PC-3 (cell line): ENCODE measurements at places on chromosomes 13 and 19. TPM values are rescaled to one million over a fixed set of nuclear protein-coding genes. Genes with fewer than 3 reads are reported as not detected.

FFAR3 gene
- total RNA-seq: not detected in 2 replicates

DNA sequence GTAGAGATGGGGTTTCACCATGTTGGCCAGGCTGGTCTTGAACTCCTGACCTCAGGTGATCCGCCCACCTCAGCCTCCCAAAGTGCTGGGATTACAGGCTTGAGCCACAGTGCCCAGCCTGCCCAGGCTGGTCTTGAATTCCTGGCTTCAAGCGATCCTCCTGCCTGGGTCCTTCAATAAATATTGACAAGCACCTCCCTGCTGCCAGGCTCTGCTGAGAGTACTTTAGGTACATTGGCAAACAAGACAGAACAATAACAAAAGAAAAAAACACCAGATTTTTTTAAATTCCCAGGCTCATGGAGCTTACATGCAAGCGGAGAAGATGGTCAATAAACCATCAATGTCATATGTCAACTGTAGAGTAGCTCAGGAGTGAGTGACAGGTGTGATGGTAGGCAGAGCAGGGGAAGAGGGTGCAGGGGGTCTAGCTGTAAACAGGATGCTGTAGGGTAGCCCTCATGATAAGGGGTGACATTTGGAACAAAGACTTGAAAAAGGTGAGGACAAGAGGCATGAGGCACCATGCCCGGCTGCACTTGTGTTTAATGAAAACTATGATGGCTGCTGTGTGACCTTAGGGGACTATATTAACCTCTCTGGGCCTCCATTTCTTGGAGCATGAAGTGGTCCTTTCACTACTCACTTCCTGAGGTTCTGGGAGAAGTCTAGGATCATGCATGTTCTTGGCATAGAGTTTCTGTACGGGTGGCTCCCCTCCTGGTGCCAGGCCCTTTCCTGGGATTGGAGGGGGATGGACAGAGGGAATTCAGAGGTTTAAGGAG is 19.6 kb downstream of the SULT2B1 start:
- peaks cover 10% of the 10 kb centered on the region for H3K4me1 ChIP-seq
- H3K4me3 ChIP-seq: no peak overlapping the region
- no peak for DNase-seq
- H3K27me3 ChIP-seq: no peaks in the 10 kb centered on the region

DNA sequence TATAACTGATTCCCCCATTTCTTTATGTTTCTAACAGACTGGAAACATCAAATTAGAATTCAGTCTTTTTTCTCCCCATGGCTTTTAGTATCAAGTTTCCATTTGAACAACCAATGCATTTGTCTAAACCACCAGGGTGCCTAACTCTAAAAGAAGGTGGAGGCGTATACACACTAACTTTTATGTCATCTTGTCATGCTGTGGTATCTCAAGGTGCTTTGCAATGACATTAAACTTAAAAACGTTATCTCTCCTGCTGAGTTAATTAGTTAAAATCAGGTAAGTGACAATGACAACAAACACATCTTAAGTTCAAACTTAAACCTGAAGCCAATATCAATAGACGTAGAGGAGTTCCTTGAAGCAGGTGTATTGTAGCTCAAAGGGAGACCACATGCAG is 1001.7 kb downstream of the PCDH17 start:
- no peaks in the 10 kb centered on the region for H3K27me3 ChIP-seq
- no peak overlapping the region for H3K4me3 ChIP-seq
- no peak for DNase-seq
- no peaks in the 10 kb centered on the region for H3K4me1 ChIP-seq

DNA sequence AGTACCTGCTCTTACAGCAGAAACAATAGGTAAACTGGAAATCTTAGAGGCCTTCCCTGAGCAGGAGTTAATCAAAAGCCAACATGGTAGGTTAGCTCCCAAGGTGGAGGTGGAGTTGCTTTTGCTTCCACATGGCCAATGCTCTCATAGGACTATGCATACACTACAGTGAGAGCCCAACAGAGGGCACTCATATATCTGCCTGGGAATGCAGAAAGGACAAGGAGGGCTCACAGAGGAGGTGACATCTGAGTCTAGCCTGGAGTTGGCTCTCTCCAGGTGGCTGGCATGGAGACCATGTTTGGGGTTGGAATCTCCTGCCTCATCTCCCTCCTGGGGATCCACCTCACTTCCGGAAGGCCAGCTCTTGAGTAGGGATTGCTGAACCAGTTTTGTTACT is 34.6 kb downstream of the ATP8A2 start:
- no peak overlapping the region for H3K4me3 ChIP-seq
- no peaks in the 10 kb centered on the region for H3K36me3 ChIP-seq
- peak; percentile 4 for DNase-seq
- H3K27me3 ChIP-seq: peaks cover 44% of the 10 kb centered on the region
- H3K27ac ChIP-seq: no peak overlapping the region

- peak overlapping the region; percentile 38 for H3K27ac ChIP-seq
- H3K36me3 ChIP-seq: peaks cover 12% of the 10 kb centered on the region
- no peak for DNase-seq
- H3K27me3 ChIP-seq: no peaks in the 10 kb centered on the region
- peaks cover 21% of the 10 kb centered on the region for H3K4me1 ChIP-seq
These were observed 3.1 kb downstream of the SLC1A5 start for GRCh38 chr19:46785054-46785979.

GRCh38 chr19:13848798-13849676 is 27.9 kb upstream of the NANOS3 start:
- no peaks in the 10 kb centered on the region for H3K36me3 ChIP-seq
- peak overlapping the region; percentile 99 for H3K27ac ChIP-seq
- peak; percentile 25 for DNase-seq
- no peak overlapping the region for H3K4me3 ChIP-seq
- no peaks in the 10 kb centered on the region for H3K27me3 ChIP-seq
- peaks cover 78% of the 10 kb centered on the region for H3K4me1 ChIP-seq

DNA sequence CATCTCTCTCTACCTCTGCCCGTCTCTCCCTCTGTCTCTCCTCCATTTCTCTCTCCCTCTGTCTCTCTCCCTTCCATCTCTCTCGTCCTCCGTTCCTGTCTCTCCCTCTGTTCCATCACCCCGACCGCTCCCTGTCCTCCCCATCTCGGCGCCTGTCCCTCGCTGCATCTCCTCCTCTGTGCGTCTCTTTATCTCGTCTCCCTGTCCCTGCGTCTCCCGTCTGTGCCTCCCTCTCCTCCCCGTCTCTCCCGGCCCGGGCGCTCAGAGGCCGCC is 4.6 kb downstream of the GRIN2D start:
- no peak for DNase-seq
- H3K4me1 ChIP-seq: peaks cover 9% of the 10 kb centered on the region
- peak overlapping the region; percentile 64 for H3K4me3 ChIP-seq
- no peaks in the 10 kb centered on the region for H3K36me3 ChIP-seq
- H3K27ac ChIP-seq: no peak overlapping the region
- H3K27me3 ChIP-seq: no peaks in the 10 kb centered on the region; the same call in 1 of the 2 replicates

RDH8 gene
- total RNA-seq: not detected in 2 replicates

DNA sequence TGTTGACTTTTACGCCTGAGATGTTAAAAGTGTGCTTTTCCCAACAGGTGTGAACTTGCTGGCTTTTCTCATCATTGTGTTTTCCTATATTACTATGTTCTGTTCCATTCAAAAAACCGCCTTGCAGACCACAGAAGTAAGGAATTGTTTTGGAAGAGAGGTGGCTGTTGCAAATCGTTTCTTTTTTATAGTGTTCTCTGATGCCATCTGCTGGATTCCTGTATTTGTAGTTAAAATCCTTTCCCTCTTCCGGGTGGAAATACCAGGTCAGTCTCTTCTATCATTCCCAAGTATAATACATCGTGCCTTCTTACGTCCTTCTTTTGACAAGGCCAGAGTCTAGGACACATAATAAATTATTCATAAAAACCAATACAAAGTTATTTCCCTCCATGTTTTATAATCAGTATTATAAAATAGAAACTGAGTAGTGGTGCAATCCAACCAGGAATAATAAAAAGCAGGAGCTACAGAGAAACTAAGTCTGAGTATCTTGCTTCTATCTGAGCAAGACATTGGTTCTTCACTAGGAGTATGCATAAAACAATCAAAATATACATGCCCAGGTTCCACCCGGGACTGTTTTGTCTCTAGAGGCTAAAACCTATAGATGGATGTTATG is 57.9 kb downstream of the RXFP2 start:
- peaks cover 13% of the 10 kb centered on the region for H3K4me1 ChIP-seq
- H3K36me3 ChIP-seq: no peaks in the 10 kb centered on the region
- DNase-seq: peak; percentile 52
- no peak overlapping the region for H3K27ac ChIP-seq

CCDC169 gene
- total RNA-seq: 0.69 and 6.5 TPM in 2 replicates

NKPD1 gene
- total RNA-seq: 0.75 and 1.1 TPM in 2 replicates

DNA sequence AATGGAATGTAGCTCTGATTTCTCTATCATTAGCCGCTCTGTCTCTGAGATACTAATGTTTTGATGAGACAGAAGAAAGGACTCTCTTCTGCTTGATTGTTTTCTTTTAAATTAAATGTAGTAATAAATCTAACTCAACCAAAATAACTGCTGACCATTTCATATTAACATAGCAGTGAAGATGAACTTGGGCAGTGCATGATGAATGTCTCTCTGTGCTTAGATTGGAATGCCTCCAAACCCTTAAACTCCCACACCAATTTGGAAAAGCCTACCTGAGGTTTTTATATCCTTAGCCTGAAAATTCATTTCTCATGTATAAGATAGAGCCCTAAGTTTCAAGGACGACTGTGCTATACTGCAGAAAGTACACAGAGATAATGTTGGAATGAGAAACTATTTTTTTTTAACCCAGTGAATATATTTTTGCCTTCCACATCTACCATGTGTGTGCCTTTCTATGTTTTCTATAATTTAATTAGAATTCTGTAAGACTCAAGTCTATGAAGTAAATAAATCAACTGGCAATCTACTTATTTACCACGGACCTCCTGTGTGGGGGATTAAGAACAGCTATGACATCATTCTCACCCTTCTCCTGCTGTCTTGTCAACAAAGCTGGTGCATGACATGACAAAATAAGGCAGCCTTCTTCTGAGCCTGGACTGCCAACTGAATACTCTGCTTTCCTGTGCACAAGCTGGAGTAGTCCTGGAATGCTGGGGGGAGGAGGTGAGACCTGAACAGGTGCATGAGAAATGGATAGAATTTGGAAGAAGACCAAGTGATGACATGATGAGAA is 155.5 kb downstream of the FGF9 start:
- no peak for DNase-seq
- peaks cover 5% of the 10 kb centered on the region; the same call in 1 of the 2 replicates for H3K27me3 ChIP-seq
- no peaks in the 10 kb centered on the region for H3K4me1 ChIP-seq
- no peaks in the 10 kb centered on the region for H3K36me3 ChIP-seq
- H3K27ac ChIP-seq: no peak overlapping the region
- no peak overlapping the region for H3K4me3 ChIP-seq
